Right atrium auricular region (tissue), 2 donors: ENCODE measurements at places on chromosomes 4 and X.

DNA sequence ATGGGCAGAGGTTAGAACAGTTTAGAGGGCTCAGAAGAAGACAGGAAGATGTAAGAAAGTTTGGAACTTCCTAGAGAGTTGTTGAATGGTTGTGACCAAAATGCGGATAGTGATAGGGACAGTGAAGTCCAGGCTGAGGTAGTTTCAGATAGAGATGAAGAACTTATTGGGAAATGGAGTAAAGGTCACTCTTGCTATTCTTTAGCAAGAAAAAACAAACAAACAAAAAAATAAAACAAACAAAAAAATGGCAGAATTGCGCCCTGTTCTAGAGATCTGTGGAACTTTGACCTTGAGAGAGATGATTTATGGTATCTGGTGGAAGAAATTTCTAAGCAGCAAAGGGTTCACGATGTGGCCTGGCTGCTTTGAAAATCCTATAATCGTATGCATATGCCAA, 185.1 kb upstream of the SFRP2 start:
- no peak for DNase-seq

GRCh38 chr4:149702414-149703293, 113.0 kb downstream of the IQCM start:
- DNase-seq = no peak

- no peak for DNase-seq
These were observed 187.5 kb upstream of the ANK2 start for GRCh38 chr4:112861691-112862674.

GRCh38 chr4:38681281-38681991, 17.4 kb downstream of the KLF3 start:
- no peak for DNase-seq
